ENCODE measurements at places on chromosomes 11 and 22.

DNA sequence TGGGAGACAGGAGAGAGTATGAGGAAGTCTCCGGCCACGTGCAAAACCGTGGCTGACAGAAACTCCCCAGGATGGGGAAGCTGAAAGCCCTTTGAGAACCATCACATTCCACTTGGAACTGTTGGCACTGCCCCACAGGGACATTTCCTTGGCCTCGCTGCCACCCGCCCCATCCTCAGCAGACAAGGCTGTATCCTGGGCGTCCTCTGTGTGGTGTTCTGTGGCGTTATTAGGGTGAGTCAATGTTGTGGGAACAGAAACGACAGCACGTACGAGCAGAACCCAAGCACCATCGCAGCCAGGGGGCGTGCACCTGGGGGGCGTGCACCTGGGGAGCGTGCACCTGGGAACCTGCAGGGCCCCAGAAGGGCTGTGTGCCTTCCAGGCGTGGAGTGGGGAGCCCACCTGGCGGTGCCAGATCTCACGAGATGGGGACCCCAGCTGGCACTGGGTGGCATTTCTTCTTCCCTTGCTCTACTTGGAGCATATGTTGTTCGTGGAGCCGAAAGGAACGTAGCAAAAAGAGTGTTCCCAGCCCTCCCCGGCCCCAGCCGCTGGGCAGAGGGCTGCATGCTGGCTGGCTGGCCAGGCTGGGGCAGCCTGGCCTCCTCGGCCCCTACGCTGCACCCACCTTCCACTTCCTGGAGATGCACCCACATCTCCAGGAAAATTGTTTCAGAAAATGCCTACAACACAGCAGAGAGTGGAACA, 35.4 kb downstream of the NFAM1 start:
- DNase-seq = no peak

DNA sequence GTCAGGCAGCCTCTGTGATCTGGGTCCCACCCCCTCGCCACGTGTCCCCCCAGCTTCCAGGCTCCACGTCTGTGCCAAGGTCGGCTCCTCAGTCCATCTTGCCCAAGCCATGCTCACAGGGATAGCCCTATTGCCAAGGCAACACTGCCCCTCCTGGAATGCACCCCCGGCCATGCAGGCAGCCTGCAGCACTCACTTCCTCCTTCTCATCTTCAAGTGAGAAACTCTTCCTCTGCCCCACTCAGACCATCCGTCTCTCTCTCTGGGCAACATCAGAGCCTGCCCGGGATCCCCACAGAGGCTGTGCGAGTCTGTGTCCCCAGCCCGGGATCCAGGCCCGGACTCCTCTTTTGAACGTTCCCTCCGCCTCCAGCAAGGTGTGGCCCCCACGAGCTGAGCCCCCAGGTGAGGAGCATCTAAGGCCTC, 852.3 kb downstream of the BRD1 start:
- DNase-seq = no peak

- no peak for DNase-seq
These were observed 80.2 kb upstream of the NARS2 start for GRCh38 chr11:78654866-78655265.

- DNase-seq = no peak
These were observed 42.2 kb upstream of the DRD2 start for GRCh38 chr11:113517361-113517760.

GRCh38 chr11:26149585-26149984, 182.3 kb upstream of the ANO3 start:
- DNase-seq = no peak

DNA sequence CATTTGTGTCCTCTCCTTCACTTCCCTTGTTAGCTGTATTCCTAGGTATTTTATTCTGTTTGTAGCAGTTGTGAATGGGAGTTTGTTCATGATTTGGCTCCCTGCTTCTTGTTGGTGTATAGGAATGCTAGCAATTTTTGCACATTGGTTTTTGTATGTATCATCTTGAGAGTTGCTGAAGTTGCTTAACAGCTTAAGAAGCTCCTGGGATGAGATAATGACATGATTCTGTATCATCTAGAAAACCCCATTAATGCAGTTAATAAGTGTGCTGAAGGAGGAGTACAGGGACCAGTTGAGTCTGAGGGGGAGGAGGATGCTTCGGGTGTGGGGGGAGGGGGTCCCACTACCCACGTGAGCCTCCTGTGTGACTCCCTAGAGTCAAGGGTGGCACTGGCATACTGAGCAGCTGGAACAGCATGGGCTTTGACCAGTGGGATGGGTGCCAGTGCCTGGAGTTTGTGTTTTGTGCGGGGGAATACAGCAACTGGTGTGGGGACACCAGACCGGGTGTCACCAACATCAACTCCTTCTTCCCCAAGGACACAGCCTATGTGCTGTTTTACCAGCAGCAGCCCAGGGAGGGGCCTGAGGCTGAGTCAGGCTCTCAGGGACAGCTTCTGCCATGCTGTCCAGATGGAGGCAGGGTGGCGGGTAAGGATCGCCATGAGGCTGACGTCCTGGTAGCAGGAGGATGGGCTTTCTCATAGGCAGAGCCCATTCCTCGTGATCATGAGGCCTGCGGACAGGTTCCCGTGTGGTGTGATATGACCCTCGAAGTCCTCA, 24.1 kb downstream of the USP35 start:
- peak; percentile 43 for DNase-seq

GRCh38 chr11:105935791-105936190, 86.2 kb downstream of the MSANTD4 start:
- no peak for DNase-seq

GRCh38 chr22:29457730-29458129, 19.3 kb downstream of the RFPL1 start:
- DNase-seq = no peak

GRCh38 chr22:43331069-43331451, 12.1 kb downstream of the SCUBE1 start:
- DNase-seq = no peak

GRCh38 chr11:9817191-9817590, 153.3 kb downstream of the SWAP70 start:
- DNase-seq = no peak

DNA sequence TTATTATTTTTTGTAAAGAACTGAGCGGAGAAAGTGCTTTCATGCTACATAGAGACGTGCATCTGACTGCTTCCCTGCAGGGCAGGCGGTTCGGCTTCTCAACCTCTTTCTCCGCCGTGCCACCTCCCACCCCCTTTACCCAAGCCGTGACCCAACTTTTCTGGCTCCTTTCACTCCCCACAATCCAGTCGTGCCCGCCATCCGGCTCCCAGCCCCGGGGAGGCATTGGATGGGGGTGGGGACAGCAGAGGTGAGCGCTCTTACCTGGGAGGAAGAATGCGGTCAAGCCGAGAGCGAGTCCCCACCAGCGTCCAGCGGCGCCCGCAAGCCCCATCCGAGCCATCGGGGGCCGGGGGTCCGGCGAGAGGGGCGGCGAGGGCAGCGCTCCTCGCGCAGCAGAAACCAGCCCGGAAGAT, 781 bp downstream of the NECTIN1 start:
- no peak for DNase-seq

GRCh38 chr11:1893581-1894359, 2.1 kb upstream of the PRR33 start:
- no peak for DNase-seq

DNA sequence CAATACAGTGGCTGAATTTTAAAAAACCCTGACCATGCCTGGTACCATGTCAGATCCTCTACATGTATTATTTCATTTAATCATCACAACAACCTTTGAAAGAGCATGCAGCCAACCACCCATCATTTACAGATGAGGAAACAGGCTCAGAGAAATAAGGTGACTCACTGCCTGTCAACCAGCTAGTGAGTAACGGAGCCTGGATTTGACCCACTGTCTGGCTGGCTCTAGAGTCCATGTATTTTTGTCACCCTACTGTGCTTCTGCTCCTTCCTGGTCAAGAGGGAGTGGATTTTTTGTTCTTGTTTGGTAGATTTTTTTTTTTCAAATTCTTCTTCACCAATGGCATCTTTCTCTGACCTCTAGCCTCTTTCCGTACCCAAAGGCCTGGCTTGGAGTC, 77.4 kb downstream of the CWC15 start:
- no peak for DNase-seq

DNA sequence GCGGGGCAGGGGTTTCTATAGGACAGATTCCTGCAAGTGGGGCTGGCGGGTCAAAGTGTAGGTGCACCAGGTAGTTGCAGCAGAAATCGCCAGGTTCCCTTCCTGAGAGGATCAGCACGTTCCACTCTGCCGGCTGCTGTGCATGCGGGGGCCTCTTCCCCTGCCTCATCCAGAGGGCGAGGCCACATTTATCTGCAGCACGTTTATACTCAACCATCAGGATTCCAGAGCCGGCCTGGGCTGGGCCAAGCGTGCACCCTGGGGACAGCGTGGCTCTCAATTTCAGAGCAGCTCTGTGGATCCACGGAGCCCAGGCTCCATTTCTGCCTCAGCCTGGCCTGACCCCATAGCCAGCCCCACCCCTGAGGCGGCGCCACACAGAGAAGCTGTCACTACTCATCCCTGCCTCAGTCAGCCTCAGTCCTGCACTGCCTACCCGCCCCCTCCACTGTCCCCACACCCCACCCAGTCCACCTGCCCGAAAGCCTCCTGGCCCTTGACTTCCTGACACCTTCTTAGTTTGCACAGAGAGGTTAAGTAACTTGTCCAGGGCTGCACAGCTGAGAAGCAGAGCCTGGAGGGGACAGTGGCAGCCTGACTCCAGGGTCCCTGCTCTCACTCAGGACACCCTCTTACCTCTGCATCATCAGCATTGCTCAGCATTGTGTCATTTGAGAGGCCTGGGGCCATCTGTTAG, 45.9 kb upstream of the RTL6 start:
- DNase-seq = no peak

- no peak for DNase-seq
These were observed 22.8 kb upstream of the CLMP start for GRCh38 chr11:123217897-123218296.

DNA sequence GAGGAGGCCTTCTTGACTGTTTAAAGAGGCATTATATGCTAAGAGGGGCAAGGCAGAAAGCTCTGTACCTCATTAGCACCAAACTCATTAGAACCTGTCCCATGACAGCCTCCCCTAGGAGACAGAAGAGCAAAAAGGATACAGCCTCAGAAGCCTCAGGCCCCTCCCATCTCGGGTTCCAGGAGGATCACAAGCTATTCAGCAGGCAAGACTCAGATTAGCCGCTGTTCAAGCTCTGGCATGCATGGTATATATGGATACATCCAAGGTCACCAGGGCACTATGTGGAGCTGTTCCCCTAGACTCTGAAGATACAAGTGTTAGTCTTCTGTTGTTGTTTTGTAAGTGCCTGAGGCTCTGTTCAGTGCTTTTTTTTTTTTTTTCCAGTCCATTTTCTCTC, 32.1 kb downstream of the ATXN10 start:
- DNase-seq = no peak

DNA sequence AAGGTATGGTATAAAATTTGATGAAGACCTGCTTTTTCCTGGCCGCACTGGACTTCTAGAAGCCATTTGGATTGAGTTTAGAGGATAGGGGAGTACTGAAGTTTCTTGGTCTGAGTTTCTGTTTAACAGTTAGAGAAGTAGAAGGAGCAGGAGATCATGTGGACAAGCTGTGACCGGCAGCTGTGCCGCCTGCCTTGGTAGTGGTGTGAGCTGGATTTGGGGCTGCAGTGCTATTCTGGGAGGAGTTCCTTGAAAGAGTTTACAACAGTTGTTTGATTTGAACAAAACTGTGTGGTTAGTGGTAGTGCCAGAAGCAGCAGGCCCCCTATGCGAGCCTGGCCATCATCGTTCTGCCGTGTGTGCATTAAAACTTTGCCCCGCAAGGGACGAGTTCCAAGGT, 105.2 kb downstream of the PDHX start:
- DNase-seq = peak; percentile 52

GRCh38 chr22:50314455-50315288, 7.2 kb upstream of the PLXNB2 start:
- DNase-seq = no peak

DNA sequence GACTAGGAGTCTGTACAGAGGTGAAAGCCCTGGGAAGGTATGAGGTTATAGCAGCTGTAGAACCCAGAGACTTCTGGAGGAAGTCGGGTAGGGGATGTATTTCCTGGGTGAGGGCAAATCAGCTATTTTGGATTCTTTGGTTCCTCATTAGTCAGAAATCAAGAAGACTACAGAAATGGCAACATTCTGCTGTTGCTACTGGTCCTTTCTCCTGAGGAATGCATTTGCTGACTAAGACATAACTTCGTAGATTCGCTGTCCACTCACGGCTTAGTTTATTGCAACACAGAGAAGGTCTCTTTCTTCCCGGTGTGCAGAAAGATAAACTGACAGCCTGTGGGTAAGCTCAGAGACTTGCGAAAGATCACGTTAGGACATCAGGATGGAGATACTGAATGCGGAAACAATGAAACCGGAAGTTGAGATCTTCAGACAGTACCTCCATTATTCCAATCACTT, 25.3 kb upstream of the SESN3 start:
- DNase-seq = no peak

GRCh38 chr11:20355221-20356219, 8.0 kb upstream of the HTATIP2 start:
- DNase-seq = no peak

DNA sequence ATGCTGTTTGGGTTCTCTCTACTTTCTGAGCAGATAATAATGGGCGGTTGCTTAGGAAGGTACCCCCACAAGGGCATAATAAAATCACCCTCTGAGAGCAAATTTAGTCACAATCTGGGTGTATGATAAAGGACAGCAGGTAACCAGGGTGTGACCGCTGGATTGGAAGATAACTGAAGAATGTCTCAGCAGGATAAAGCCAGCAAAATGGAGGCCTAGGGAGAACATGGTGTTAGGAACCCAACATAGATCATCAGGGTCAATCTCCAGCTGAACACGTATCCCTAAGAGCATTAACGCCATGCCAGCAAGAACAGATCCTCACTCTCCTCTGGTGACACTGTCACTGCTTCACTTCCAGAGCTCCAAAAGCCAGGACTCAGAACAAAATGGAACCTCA, 64.5 kb upstream of the SCUBE2 start:
- DNase-seq = no peak

GRCh38 chr11:105696000-105696399, 86.1 kb downstream of the GRIA4 start:
- DNase-seq = no peak

DNA sequence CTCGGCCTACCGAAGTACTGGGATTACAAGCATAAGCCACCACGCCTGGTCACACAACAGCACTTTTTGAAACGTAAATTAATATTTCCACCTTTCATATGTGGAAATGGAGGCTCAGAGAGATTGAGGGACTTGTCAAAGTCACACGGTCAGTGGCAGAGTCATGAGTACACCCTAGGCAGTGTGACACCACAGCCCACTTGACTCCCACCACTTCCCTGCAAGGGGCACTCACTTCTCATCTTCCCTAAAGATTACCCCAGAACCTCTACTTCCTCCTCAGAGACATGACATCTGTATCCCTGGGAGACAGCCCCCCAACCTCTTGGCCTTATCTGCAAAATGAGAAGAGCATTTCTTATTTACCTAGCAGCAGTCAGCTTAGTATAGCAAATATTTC, 16.5 kb upstream of the MYOD1 start:
- no peak for DNase-seq

DNA sequence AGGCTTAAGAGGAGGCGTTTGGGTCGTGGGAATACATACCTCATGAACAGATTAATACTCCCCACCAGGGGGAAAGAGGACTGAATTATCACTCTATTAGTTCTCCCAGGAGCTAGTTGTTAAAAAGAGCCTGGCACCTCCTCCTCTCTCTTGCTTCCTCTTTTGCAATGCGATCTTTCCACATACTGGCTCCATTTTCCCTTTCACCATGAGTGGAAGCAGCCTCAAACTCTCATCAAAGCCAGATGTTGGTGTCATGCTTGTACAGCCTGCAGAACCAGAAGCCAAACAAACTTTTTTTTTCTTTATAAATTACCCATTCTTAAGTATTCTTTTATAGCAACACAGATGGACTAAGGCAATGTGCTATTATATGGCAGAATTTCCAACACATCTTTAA, 258.5 kb downstream of the FAM76B start:
- no peak for DNase-seq

Measured in head of caudate nucleus (tissue), 42 donors.